ENCODE measurements at places on chromosomes 5 and 9. TPM values are rescaled to one million over a fixed set of nuclear protein-coding genes. Genes with fewer than 3 reads are reported as not detected.

The MCTP1 gene
- 6.1 TPM for total RNA-seq

- H3K4me1 ChIP-seq = no peaks in the 10 kb centered on the region
- no peak overlapping the region for H3K27ac ChIP-seq
- H3K4me3 ChIP-seq = no peak overlapping the region
These were observed 15.7 kb downstream of the RANBP3L start for GRCh38 chr5:36285837-36286615.

- H3K27ac ChIP-seq = no peak overlapping the region
- H3K36me3 ChIP-seq = no peaks in the 10 kb centered on the region
- no peak overlapping the region for H3K4me3 ChIP-seq
- H3K4me1 ChIP-seq = peaks cover 24% of the 10 kb centered on the region
These were observed 19.4 kb downstream of the PDCD1LG2 start for GRCh38 chr9:5529683-5530221.

DNA sequence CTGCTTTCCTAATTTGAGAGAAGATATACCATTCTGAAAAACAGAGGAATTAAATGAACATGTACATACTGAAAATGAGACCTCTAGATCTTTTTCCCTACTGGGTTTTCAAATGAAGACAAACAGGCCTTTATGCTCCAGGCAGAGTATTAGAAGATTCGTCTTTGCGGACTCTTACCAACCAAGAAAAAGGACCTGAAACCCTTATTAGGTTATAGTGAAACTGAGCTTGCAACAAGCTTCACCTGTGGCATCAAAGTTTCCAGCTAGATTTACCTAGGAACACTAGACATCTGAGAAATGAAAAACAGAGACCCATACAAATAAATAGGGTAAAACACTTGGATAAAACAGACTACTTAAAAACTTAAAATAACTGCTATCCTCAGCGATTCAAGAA is 46.3 kb downstream of the SMIM15 start:
- H3K4me1 ChIP-seq = no peaks in the 10 kb centered on the region
- H3K27me3 ChIP-seq = no peaks in the 10 kb centered on the region
- no peak overlapping the region for H3K27ac ChIP-seq
- no peaks in the 10 kb centered on the region for H3K36me3 ChIP-seq
- no peak for DNase-seq

GRCh38 chr9:70923961-70924360 is 197.5 kb downstream of the TRPM3 start:
- DNase-seq = no peak
- H3K4me3 ChIP-seq = no peak overlapping the region
- no peaks in the 10 kb centered on the region for H3K36me3 ChIP-seq
- H3K4me1 ChIP-seq = no peaks in the 10 kb centered on the region
- no peaks in the 10 kb centered on the region for H3K27me3 ChIP-seq

DNA sequence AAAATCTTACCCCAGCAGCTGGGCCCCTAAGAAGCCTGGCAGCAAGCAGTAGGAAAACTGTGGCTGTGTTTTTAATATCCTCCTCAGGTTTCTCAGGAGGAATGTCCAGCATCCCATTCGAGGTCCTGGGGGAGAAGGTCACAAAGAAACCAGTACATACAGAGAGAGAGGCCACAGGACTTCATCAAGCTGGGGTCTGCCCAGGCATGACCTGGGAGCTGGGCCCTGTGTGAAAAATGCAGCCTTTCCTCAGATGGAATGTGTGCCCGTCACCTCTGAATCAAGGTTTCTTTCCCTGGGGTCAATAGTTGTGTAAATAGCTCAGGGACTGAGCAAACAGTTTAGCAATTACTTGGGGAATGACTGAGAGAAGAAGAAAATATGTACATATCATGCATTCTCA is 33.9 kb upstream of the RAD23B start:
- no peak overlapping the region for H3K27ac ChIP-seq
- no peak overlapping the region for H3K4me3 ChIP-seq
- no peaks in the 10 kb centered on the region for H3K4me1 ChIP-seq
- H3K36me3 ChIP-seq = no peaks in the 10 kb centered on the region

DNA sequence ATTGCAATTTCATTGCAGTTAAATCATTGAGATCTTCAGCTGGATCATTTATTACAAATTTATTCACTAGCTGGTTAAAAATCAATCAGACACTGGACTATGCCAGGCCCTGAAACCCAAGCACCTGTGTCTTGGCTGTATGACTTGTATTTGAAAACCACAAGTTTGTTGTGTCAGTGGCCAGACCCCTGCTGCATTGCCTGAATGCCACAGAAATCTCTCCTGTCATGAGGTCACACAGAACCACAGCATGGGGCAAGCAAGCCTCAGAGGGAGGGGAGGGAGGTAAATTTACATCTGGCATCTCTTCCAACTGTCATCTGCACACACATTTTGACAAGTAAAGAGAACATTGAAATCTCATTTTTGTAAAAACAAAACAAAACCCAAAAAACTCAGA is 90.0 kb downstream of the ARRDC3 start:
- H3K27me3 ChIP-seq = no peaks in the 10 kb centered on the region
- H3K4me1 ChIP-seq = peaks cover 13% of the 10 kb centered on the region
- DNase-seq = no peak
- no peak overlapping the region for H3K4me3 ChIP-seq
- no peaks in the 10 kb centered on the region for H3K36me3 ChIP-seq

GRCh38 chr9:116643691-116644090 is 43.4 kb upstream of the TRIM32 start:
- no peak overlapping the region for H3K4me3 ChIP-seq
- no peaks in the 10 kb centered on the region for H3K36me3 ChIP-seq
- H3K27ac ChIP-seq = no peak overlapping the region
- no peaks in the 10 kb centered on the region for H3K27me3 ChIP-seq

- no peaks in the 10 kb centered on the region for H3K4me1 ChIP-seq
- H3K4me3 ChIP-seq = no peak overlapping the region
- DNase-seq = no peak
- H3K27ac ChIP-seq = no peak overlapping the region
- H3K27me3 ChIP-seq = no peaks in the 10 kb centered on the region
These were observed 199.9 kb downstream of the FBXL17 start for GRCh38 chr5:108181975-108182374.

- no peaks in the 10 kb centered on the region for H3K36me3 ChIP-seq
- H3K27me3 ChIP-seq = no peaks in the 10 kb centered on the region
- no peak for DNase-seq
- no peaks in the 10 kb centered on the region for H3K4me1 ChIP-seq
These were observed 29.5 kb downstream of the TTC39B start for GRCh38 chr9:15277400-15278090.

DNA sequence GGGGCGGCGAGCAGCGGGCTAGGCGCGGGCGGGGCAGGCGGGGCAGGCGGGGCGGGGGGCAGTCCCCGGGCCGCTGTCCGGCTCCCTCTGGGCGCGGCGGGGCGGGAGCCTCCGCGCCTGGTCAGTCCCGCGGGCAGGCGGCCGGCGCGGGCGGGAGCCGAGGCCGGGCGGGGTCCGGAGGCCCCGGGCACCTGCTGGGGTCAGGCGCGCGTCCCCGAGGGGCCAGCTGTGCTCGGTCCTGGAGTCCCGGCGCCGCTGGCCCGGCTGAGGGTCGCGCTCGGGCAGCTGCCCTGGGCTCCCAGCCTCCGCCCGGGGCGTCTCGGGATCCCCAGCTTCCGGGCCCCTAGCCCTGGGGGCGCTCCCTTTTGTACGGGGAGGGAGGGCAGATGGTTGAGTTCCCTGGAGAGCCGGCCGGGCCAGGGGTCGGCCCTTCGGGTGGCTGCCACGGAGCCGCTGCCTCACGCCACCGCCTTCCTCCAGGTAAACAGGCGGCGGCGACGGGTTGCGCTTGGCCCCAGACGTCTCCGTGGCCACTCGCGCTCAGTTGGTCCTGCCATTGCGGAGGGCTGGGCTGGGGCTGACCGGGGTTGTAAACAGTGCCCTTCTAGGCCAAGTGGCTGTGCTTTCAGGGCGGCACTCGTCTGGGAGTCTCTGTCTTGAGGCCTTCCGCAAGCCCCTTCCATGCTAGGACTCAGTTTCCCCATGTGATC is 473 bp downstream of the ZBTB34 start:
- peaks cover 15% of the 10 kb centered on the region for H3K4me1 ChIP-seq
- H3K4me3 ChIP-seq = peak overlapping the region; percentile 95
- no peaks in the 10 kb centered on the region for H3K36me3 ChIP-seq
- H3K27me3 ChIP-seq = no peaks in the 10 kb centered on the region
- DNase-seq = peak; percentile 25
- H3K27ac ChIP-seq = peak overlapping the region; percentile 95

DNA sequence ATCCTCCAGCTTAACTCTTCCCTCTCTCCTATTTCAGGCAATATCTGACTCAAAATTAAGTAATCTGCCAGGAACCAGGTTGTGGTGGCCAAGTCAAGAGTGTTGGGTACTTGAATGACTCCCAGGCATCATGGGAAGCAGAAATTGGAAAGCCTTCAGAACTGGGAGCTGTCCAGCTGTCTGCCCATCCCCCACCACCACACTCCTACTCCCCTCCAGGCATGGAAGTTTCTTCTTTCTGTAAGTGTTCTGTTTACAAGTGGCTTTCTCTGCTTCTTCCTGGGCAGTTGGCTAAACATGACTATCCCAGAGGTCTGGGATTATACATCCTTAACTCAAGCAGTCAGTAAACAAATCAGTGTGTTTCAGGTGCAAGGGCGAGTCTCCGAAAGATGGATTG is 14.6 kb upstream of the PBX3 start:
- no peak for DNase-seq
- H3K27ac ChIP-seq = no peak overlapping the region
- H3K27me3 ChIP-seq = no peaks in the 10 kb centered on the region
- H3K36me3 ChIP-seq = no peaks in the 10 kb centered on the region

The SCGB3A1 gene
- total RNA-seq = not detected

GRCh38 chr9:94672811-94673487 is 33.6 kb upstream of the FBP1 start:
- no peak overlapping the region for H3K4me3 ChIP-seq
- H3K27me3 ChIP-seq = no peaks in the 10 kb centered on the region
- H3K27ac ChIP-seq = no peak overlapping the region
- H3K36me3 ChIP-seq = no peaks in the 10 kb centered on the region

GRCh38 chr5:104594850-104595249 is 1032.3 kb upstream of the NUDT12 start:
- no peaks in the 10 kb centered on the region for H3K4me1 ChIP-seq
- no peak for DNase-seq
- no peaks in the 10 kb centered on the region for H3K36me3 ChIP-seq
- H3K4me3 ChIP-seq = no peak overlapping the region
- H3K27ac ChIP-seq = no peak overlapping the region

GRCh38 chr9:109481856-109482255 is 16.3 kb downstream of the PTPN3 start:
- H3K36me3 ChIP-seq = no peaks in the 10 kb centered on the region
- no peak overlapping the region for H3K27ac ChIP-seq
- DNase-seq = no peak
- no peak overlapping the region for H3K4me3 ChIP-seq

DNA sequence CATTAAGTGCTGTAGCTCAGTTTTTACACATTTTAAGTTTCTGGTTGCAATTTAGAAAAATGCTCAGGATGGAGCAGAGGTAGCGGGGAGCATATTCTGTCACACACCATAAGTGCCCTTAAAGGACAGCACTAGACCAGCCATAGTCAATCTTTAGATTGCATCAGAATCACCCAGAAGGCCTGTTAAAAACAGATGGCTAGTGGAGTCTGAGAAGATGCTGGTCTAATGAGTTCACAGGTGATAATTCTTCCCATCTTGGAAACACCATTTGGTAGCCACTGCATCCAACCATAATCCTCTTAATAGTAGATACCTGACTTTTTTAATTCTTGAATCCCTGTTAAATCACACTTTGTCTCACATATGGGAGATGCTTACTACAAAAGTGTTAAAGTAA is 113.2 kb downstream of the CDH18 start:
- no peak for DNase-seq
- H3K36me3 ChIP-seq = no peaks in the 10 kb centered on the region
- H3K4me3 ChIP-seq = no peak overlapping the region
- no peaks in the 10 kb centered on the region for H3K4me1 ChIP-seq

DNA sequence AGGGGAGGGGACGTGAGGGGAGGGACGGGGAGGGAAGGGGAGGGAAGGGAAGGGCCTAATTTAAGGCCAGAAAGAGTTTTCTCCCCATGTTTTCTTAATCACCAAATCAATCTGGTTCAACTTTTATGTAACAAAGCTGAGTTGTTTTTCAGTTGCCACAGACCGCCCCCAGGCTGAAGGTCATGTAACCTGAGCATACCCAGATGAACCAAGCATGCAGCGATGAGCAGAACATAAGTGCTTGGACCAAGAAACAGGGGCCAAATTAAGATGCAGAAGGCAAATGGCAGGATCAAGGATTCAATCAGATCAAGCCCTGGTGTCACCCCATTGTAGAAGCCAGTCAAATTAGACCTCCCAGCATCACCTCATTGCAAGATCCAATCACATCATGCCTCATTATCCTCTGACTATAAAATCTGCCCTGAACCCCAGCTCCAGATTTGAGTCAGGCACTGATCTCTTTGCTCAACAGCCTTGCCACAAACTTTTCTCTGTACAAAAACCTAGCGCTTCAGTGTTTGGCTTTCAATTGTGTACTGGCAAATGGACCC is 113.5 kb upstream of the TNPO1 start:
- no peak overlapping the region for H3K4me3 ChIP-seq
- no peak for DNase-seq
- no peaks in the 10 kb centered on the region for H3K36me3 ChIP-seq
- no peaks in the 10 kb centered on the region for H3K27me3 ChIP-seq

The CDH18 gene
- not detected for total RNA-seq

DNA sequence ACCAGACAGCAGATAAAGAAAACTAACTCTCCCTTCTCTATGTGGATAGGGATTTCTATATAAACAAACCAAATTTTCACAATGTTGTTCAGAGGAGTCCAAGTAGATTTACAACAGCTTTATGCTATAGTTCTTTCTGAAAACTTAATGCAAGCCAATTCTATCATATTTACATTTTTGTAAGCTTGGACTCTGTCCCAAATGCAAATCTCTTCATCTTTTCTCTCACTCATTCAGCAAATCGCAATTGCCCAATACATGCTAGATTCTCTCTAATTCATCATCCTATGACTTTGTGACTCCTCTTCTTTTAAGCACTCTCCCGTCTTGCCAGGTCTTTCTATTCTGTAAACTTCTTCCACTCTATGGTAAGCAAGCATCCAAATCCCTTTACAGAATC is 39.1 kb upstream of the UGT3A2 start:
- no peaks in the 10 kb centered on the region for H3K4me1 ChIP-seq
- no peak overlapping the region for H3K4me3 ChIP-seq

GRCh38 chr5:75885849-75886596 is 168.8 kb upstream of the POC5 start:
- no peak overlapping the region for H3K27ac ChIP-seq
- no peaks in the 10 kb centered on the region for H3K4me1 ChIP-seq
- no peak overlapping the region for H3K4me3 ChIP-seq
- no peak for DNase-seq
- no peaks in the 10 kb centered on the region for H3K36me3 ChIP-seq
- no peaks in the 10 kb centered on the region for H3K27me3 ChIP-seq

DNA sequence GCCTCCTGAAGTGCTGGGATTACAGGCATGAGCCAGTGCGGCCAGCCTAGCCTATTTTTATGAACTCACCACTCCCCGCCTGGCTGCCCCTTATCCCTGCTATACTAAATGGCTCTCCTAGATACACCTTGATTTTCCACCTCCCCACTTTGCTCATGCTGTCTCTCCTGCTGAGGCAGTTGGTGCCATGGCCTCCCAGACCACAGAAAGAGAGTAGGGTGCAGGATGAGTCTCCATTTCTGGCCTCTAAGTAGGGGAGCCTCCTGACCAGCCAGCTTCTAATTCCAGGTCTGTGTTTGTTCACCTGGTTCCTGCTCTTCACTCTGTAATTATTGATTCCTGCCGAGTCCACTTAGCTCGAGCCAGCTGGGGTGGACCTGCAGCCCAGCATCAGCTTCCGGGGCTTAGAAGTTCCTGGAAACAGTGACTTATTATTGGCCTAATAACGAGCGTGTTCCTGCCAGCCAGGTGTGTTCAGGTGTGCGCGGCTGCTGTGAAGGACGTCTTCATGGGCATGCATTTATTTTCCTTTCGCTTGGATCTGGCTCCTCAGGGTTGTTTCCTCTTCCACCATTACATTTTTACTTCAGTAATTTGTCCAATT is 34.0 kb downstream of the ZNF618 start:
- DNase-seq = no peak
- H3K4me3 ChIP-seq = no peak overlapping the region
- H3K27ac ChIP-seq = no peak overlapping the region
- H3K4me1 ChIP-seq = no peaks in the 10 kb centered on the region

The APBA1 gene
- total RNA-seq = 5.5 TPM
